Activated CD4-positive, CD25-positive, alpha-beta regulatory T cell treated with anti-CD3 and anti-CD28 coated beads, Interleukin-2, amount 50 U/mL, for 16 hours (primary cell): ENCODE measurements at places on chromosomes 6 and 20.
A peak's percentile ranks its signal among the peaks of the same experiment; 100 is the strongest.

GRCh38 chr6:133705066-133705465 lies 183.8 kb upstream of the TCF21 start:
- DNase-seq, result no peak

- DNase-seq, result no peak
These were observed 141.3 kb downstream of the TRMT11 start for GRCh38 chr6:126127659-126128058.

DNA sequence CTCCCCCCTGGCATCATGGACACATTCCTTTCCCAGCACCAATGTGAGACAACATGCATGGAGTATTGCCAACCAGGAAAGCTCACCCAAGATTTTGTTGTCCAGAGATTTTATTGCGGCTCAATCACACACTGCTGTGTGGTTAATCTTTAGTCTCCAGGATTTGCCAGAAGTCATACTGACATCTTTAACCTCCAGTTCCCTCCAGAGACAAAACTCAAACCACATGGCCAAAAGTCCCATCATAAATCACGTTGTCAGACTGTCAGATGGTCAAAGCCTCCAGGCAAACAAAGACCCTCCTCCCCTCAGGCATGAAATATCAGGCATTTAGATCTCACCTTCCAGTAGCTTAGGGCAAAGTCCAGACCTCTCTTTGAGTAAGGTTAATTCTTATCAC lies 97.3 kb upstream of the OPRM1 start:
- no peak for DNase-seq

- DNase-seq, result no peak
These were observed 232.3 kb downstream of the PRL start for GRCh38 chr6:22064558-22064957.

GRCh38 chr20:50510706-50511542 lies 741 bp downstream of the PTPN1 start:
- DNase-seq, result no peak

DNA sequence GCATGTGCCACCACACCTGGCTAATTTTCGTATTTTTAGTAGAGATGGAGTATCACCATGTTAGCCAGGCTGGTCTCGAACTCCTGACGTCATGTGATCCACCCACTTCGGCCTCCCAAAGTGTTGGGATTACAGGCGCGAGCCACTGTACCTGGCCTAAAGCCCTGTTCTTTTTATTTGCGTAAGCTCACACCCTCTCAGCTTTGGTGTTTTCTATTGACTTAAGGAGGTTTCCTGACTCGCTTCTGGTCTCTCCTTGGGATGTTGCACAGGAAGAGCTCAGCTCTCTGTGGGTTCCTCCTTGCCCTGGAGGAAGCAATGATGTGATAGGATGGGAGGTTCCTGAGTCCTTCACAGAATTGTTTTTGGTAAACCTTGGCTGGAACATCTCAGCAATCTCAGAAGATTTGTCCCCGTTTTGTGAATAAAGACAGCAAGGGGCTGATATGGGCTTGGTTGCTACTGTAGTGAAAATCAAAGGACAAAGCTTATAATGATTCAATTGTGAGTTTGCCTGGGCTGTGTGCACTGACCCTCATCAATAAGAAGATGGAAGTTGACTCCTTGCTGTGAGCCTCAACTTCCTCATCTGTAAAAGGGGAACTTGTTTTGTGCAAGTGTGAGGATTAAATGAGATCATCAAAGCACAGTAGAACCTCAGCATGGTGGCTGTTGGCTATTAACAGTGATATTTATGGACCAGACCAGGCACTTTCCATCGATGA lies 27.0 kb downstream of the TOX2 start:
- no peak for DNase-seq

DNA sequence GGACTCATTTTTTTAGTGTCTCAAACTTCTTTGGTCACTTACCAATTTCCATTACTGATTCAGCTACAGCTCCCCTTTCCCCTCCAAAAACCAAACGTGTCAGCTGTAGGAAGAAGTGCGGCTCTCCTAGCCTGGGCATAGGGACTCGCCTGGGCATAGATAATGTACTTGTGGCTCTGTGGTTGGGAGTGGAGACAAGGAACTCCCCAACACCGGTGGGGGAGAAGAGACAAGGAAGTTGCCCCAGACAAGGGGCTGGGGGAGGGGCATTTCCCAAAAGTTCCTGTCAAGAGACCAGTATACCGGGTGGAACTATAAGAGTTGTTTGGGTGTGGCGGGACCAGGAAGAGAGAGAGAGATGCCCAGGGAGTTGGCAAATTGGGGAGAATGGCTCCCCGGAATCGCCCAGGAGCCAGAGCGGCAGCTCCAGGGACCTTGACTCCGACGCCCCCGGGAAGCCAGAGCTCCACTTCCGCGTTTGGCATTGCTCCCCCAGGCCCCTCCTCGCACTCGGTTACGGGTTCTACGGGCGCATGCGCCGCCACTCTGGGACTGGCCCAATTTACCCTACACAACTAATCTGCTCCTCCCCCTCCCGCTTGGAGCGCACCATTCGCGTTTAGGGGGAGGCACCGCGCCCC lies 871 bp upstream of the ZFAND3 start:
- peak; percentile 93 for DNase-seq

DNA sequence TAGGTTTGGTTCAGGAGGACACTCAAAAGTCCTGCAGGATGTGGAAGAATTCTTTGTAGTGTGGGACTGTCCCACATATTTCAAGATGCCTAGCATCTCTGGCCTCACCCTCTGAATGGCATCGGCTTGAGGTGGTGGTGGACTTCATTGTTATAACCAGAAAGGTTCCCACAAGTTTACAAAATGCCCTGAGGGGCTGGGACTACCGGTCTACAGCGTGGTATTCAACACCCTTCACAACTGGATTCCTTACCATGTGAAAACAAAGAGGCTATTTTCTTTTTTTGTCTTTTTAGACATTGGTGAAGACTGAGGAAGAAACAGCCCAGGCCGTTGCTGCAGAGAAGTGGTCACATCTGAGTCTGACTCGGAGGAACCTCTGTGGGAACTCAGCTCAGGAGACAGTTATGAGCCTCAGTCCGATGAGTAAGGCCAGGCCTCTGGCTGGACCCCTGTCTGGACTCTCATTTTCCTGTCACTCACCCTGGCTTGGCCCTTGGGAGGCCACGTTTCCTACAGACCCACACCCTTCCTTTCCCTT lies 15.2 kb downstream of the PGBD1 start:
- no peak for DNase-seq

- DNase-seq, result no peak
These were observed 105.0 kb downstream of the IBTK start for GRCh38 chr6:82142524-82142923.

- no peak for DNase-seq
These were observed 745.9 kb downstream of the TBC1D32 start for GRCh38 chr6:120588424-120588823.

GRCh38 chr6:170347091-170347490 lies 40.5 kb downstream of the FAM120B start:
- DNase-seq, result no peak

DNA sequence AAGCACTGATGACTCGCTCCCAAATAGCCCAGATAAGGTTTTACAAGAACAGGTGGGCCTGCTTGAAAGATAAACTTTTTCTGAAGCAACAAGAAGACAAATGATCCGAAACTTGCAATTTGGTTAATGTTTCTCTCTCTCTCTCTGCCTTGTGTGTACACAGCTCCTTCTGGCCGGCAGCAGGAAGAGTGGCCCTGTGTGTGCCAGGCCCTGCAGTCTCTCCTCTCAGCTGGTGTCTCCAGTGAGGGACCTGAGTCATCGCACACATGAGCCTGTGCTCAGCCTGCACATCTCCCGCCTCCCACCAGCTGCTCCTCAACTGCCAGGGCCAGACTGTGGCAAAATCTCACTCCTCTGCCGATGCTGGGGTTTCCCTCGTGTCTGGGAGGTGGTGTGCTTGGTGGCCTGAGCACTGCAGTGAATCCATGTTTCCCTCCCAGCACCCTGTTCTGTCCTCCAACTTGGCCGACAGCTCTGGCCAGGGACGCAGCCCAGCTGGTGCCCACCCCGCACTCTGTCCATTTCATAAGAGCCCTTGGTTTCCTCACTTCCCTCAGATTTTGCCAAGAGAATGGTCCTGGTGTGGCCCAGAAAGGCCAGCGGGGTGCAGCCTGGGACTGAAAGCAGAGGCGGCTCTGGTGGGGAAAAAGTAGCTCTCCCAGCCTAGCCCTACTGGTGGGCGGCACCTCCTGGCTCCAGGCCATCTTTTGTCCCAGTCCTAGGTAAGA lies 49.4 kb downstream of the ERMARD start:
- no peak for DNase-seq

- DNase-seq, result no peak
These were observed 21.3 kb upstream of the SLC22A7 start for GRCh38 chr6:43276577-43277305.

DNA sequence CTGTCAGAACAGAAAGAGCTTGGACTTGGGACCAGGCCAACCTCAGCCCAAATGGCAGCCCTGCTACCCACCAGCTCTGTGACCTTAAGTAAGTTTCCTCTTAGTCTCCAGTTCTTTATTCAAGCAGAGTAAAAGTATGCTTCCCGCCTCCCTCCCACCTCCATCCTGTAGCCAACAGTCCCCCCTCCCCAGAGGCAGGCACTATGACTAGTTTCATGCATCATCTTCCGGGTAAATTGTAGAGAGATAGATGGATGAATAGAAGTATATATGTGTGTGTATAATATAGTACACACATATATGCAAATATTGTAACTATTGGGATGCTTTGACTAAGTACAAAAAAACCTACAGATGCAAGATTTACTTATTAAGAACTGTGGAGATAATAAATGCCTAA lies 39.5 kb upstream of the B4GALT5 start:
- DNase-seq, result no peak

- no peak for DNase-seq
These were observed 379.2 kb downstream of the BMP2 start for GRCh38 chr20:7146552-7147219.

- DNase-seq, result no peak
These were observed 13.7 kb upstream of the UBE2V1 start for GRCh38 chr20:50126662-50127061.

DNA sequence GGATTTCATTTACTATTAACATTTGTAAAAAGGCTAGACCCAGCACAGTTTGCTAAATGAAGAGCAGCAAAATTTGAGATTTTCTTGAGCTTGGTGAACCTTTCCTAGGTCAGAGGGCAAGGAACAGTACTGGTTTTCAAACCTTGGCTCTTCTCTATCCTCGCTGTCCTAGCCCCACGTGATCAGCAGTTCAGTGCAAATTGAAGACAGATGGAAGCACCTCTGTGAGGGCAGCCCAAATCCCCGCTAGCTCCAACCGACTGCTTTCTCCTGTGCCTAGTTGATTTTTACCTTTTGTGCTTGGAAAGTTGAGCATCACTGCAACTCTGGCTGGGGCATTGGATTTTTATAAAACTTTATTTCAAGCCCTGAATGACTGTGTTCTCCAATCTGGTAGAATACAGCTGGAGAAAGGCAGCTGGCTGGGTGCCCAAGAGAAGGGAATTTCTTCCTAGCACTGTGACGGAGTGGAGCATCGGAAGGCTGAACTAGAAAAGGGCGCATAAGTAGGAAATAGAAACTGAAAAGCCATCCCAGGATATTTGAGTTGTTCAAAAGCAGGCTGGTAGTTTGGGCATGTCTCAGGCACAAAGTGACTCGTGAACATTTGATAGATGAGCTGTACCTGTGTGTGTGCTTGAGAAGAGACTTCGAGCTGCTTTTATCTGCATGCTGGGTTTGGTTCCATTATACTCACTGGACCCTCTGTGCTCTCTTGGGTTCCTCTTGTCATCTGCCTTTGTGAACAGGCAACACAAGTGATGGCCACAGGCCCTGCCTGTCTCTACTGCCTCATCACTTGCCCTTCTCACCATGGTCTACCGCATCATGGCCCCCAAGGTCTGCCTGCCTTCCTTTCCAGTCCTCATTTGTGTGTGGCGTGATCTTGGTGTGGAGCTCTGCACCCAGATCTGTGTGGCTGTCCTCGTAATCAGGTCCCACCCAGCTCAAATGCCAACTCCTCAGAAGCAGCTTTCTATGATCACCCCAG lies 2.3 kb downstream of the RNF114 start:
- no peak for DNase-seq
